BJ (cell line): ENCODE measurements at places on chromosomes 6 and 20.

GRCh38 chr6:33297956-33298772, 578 bp downstream of the RGL2 start:
- no peak for DNase-seq

GRCh38 chr20:53250456-53250855, 278.3 kb downstream of the TSHZ2 start:
- no peak for DNase-seq

DNA sequence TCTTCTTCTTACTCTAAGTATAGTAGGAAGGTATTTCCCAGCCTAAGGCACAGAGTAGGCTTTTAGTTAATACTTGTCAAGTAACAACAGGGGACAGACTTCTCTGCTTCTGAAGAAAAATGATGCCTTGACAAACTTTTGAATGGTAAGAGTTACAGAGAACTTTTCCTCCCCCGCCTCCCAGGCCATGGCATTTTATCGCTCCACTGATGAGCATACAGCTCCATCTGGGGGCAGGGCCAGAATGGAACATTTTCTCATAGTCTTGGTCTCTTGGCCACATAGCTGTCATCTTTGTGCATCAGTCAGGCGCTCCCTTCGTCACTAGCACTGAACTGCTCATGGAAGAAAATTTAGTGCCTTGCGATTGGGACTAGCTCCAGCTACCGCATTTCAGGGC, 1066.8 kb upstream of the CITED2 start:
- DNase-seq: no peak

GRCh38 chr20:22341508-22341907, 242.9 kb downstream of the FOXA2 start:
- DNase-seq: no peak

DNA sequence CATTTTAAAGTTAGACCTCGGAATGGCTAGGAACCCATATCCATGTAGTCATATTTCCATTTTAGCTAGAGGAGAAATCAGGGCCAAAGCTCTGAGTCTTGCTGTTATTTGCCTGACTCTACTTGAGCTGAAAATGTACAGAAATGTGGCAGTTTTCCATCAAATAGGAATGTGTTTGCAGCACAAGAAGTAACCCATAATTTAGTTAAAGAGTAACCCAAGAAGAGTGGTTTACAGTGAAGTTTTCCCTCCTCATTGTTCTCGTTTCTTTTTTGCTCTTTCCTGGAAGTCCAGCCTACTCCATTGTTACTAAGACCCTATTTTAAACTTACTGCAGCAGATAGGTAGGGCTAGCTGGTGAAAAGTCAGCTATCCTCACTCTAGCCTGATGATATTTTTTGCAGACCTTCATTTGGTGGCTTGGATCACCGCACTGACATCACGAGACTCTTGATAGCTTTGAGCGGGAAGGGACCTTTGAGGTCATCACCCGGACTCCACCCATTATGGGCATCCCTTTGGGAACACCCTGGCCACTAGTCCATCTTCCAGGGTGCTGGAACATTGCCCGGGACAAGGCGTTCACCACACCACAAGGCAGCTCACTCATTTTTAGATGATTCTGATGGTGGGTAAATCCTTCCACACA, 28.0 kb upstream of the ADGRF5 start:
- no peak for DNase-seq

DNA sequence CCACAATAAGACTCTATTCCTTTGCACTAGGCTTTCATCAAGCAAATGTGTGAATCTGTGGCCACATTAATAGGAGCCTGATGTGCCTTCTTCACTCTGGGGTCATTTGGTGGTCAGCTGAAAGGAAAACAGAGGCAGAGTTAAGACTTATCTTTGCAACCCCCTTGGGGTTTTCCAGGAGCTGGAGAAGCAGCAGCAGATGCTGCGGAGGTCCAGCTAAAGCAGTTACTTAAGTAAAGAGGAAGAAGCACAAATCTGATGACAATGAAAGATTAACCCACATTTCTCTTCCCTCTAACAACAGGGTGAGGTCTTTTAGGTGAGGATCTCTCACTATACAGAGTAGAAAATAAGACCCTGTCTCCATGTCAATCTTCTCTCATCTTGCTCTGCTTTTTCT, 45.4 kb upstream of the QKI start:
- no peak for DNase-seq

GRCh38 chr6:150721418-150722266, 122.0 kb downstream of the PLEKHG1 start:
- no peak for DNase-seq

DNA sequence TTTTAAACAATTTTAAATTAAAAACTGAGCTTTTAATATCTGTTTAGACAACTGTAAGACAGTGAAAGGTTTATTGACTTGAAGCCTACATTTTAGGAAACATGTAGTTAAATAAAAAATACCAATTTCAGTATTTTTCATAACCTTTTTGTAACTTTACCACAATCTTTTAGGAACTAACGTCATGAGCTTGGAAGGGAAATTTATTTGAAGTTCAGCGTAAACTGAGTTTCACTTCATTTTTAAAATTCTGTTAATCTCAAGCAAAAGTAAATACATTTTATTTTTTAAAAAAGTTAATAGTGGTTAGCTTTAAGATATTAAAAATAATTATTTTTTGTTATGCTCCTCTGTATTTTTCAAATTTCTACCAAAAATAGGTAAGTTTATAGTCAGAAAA, 5.5 kb downstream of the CST7 start:
- DNase-seq: no peak
